Stimulated activated CD8-positive, alpha-beta memory T cell treated with anti-CD3 and anti-CD28 coated beads, Interleukin-2, amount 100 ng/mL, for 48 hours (primary cell): ENCODE measurements at places on chromosomes 6 and 20.

DNA sequence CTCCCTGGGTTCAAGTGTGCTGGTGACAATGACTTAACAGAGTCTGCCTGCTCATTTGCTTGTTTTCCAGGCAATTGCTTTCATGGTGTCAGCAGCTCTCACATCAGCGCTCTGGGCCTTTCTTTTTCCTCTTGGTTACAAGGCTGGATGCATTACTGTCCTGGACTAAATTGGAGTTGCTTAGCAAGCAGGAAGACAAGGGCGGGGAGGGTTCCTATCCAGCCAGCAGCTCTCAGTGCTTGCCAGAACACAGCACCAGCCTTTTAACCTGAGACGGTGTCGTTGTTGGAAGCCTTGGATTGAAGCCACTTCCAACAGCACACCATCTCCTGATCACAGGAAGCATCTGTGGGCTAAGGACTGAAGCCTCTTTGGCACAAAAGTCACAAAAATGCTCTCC, 606.9 kb downstream of the CDH26 start:
- DNase-seq: no peak

GRCh38 chr6:25878721-25879322, 4.8 kb upstream of the SLC17A3 start:
- no peak for DNase-seq

- no peak for DNase-seq
These were observed 13.8 kb downstream of the RNASET2 start for GRCh38 chr6:166942393-166943168.

DNA sequence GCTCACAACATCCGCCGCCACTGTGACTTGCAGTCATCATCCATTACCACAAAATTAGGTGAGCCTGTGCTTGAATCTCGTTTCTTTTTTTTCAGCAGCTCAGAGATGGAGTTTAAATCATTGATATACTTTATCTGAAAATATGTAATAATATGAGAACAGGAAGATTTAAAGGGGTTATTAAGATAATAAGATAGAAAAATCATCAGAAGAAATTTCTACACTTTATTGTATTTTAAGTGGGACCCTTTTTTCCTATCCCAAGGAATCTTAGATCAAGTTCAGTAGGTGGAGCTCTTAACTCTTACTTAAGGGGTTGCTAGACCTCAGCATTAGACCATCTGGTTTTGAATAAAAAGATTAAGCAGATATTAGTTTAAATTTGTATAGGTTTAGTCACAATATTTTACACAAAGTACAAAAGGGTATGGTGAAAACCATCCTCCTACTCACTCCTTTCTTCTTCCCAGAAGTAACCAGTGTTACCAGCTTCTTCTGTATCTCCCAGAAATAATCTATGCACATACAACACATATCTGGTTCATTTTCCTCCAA, 9.4 kb upstream of the NCOA7 start:
- peak; percentile 25 for DNase-seq

GRCh38 chr6:6285679-6286078, 34.8 kb downstream of the F13A1 start:
- DNase-seq: no peak

- no peak for DNase-seq
These were observed 235.5 kb downstream of the PREX1 start for GRCh38 chr20:48592107-48592940.

GRCh38 chr6:162710936-162711335, 16.6 kb downstream of the PRKN start:
- no peak for DNase-seq

DNA sequence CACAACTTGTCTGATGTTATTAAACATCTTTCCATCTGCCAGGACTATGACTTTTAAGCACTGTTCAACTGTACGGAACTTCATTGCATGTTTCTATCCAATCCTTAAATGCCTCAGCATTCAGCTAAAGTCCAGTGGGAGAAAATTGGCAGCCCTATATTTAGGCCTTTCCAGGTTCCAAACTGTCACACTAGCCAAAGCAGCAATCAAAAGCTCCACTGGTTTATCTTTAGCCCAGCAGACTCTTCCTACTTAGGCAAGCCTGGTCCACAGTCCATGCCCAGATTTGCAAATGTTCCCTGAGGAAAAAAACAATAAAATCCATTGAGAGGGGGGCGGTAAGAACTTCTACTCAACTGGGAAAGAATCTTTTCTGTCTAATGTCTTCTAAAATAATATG, 349.1 kb upstream of the GJE1 start:
- DNase-seq: no peak
